GM03348 (cell line): ENCODE measurements at places on chromosomes 2 and 18.

- peak; percentile 50 for DNase-seq
Observed at GRCh38 chr2:230751062-230751461, 38.4 kb downstream of the CAB39 start.

DNA sequence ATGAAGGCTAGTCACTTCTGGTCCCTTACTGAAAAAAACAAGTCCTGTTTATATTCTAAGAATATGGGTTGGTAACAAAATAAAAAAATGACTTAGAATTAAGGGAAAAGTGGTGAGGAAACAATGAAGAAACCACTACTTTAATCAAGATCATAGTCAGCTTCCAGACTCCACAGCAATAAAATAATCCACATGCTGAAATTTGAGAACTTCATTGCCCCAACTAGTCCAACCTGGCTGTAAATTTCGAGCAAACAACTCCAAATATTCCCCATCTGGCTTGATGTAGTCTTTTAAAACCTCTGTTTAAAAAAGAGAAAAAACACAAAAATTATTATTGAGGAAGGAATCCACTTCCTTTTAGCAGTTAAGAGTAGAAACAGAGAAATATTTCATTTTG is 32.5 kb downstream of the METTL4 start:
- peak; percentile 10 for DNase-seq

- DNase-seq = no peak
Observed at GRCh38 chr2:19772981-19773380, 128.8 kb downstream of the TTC32 start.

- DNase-seq = no peak
Observed at GRCh38 chr2:183495589-183496267, 371.5 kb downstream of the NUP35 start.

DNA sequence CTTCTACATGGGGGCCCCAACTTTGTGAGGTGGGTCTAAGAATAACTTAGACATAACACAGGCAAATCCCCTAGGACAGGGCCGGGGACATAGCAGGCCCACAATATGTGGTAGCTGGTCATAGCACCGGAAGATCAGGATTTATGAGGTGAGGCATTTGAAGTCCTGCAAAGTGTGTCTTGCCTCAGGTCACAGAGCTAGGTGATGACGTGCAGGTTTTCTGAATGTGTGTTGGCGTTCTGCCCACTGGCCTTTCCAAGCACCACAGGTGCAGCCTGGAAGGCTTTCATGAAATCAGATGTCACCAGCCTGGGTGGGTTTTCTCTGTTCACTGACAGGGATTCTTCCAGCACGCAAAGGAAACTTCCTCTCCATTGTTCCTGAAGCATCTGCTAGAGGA is 119.1 kb downstream of the LRATD1 start:
- no peak for DNase-seq
